ENCODE measurements at places on chromosomes 12 and 14. TPM values are rescaled to one million over a fixed set of nuclear protein-coding genes. Genes with fewer than 3 reads are reported as not detected.

DNA sequence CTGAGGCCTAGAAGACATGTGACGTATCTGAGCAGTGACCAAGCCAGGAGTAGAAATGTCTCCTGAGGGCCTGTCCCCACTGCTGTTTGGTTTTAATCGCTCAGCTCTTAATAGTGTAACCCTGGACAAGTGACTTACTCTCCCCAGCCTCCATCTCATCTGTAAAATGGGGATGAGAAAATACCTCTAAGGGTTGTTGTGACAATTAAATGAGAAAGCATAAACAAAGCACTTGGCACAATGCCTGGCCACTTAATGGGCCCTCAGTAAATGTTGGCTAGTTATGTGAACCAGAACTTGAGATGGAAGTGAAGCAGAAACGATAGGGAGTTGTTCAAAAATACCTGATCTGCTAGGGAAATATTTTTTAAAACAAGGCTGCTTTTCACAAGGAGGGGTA is 58.2 kb downstream of the HMGA2 start:
- no peak overlapping the region for H3K4me3 ChIP-seq
- no peaks in the 10 kb centered on the region for H3K27me3 ChIP-seq
- no peak for DNase-seq
- H3K27ac ChIP-seq: peak overlapping the region; percentile 79

DNA sequence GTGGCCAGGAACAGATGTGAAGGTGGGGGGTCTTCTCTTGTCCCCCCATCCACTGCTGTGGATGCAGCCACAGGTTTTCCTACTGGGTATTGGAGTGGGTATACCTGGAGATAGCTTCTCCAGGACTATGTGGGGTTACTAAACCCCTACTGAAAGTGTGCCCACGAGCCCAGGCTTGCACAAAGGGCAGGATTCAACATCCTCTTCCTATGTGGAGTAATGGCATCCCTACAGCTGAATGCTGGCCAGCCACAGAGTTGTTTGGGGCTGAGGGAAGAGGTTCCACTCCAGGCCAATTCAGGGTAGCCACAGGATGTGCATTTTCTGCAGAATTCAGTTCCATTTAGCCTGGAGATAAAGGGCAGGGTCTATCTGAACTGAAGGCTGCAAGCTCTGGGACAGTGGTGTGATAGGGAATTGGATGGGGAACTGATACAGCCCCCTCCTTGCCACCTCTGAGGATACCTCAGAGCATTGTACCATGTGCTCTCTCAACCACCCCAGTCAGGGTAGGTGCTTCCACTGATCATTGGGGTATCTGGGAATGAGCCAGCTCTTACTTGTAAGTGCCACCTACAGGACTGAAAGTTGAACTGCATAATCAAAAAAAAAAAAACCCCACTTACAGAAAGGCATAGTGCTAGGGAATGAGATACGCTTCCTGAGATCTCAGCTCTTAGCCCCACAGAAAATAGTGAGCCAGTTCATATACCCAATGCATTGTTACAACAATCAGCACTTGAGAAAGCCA is 187.1 kb downstream of the KITLG start:
- H3K4me3 ChIP-seq: no peak overlapping the region
- H3K36me3 ChIP-seq: peaks cover 3% of the 10 kb centered on the region
- peak; percentile 12 for DNase-seq
- H3K27ac ChIP-seq: no peak overlapping the region
- peaks cover 4% of the 10 kb centered on the region for H3K4me1 ChIP-seq
- H3K27me3 ChIP-seq: no peaks in the 10 kb centered on the region

GRCh38 chr12:7189398-7190267 is at the start of gene PEX5:
TSS of gene PEX5 (plus strand) at chr12:7189686. CDS start at chr12:7190378, 692 bp downstream.
- H3K4me1 ChIP-seq: peaks cover 9% of the 10 kb centered on the region
- peak; percentile 93 for DNase-seq
- H3K27me3 ChIP-seq: no peaks in the 10 kb centered on the region
- peaks cover 32% of the 10 kb centered on the region for H3K36me3 ChIP-seq
- peak within 1 kb of the TSS; percentile 82 for H3K27ac ChIP-seq

GRCh38 chr12:3329361-3329760 is 161.6 kb upstream of the PRMT8 start:
- H3K36me3 ChIP-seq: no peaks in the 10 kb centered on the region
- no peak overlapping the region for H3K4me3 ChIP-seq
- no peak overlapping the region for H3K27ac ChIP-seq
- peaks cover 11% of the 10 kb centered on the region for H3K27me3 ChIP-seq
- DNase-seq: no peak

GRCh38 chr12:71641390-71641789 is 22.3 kb downstream of the ZFC3H1 start:
- peaks cover 79% of the 10 kb centered on the region for H3K36me3 ChIP-seq
- no peak for DNase-seq
- no peaks in the 10 kb centered on the region for H3K27me3 ChIP-seq
- peaks cover 12% of the 10 kb centered on the region for H3K4me1 ChIP-seq

DNA sequence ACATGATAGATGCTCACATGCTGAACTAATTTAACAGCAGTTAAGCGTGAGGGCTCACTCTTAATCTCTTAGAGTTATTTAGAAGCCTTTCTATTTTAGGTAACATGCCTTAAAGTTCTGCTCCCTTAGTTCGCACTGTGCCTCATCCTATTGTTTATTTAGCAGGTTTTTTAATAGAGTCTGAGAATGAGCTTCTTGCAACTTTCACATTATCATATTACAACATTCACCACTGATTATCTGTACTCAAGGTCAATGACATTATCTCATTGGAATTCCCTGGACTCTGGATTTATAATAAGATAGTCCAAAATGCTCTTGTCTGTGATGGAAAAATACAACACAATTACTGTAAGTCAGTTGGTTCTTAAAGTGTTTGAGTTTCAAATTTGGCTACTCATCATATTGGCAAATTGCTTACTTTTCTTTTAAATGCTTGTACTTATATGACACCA is 183.6 kb upstream of the SLC38A2 start:
- H3K27ac ChIP-seq: peak overlapping the region; percentile 100
- H3K4me1 ChIP-seq: peaks cover 5% of the 10 kb centered on the region
- no peaks in the 10 kb centered on the region for H3K27me3 ChIP-seq
- no peak for DNase-seq
- no peaks in the 10 kb centered on the region for H3K36me3 ChIP-seq

- no peaks in the 10 kb centered on the region for H3K36me3 ChIP-seq
- no peak overlapping the region for H3K27ac ChIP-seq
- H3K4me1 ChIP-seq: no peaks in the 10 kb centered on the region
These were observed 33.5 kb upstream of the ARHGAP5 start for GRCh38 chr14:32043624-32044023.

The ARHGDIB gene
- polyA plus RNA-seq: 362 TPM

The NKX2-1 gene
- not detected for polyA plus RNA-seq

The RIMBP2 gene
- 1.1 TPM for polyA plus RNA-seq

The ETFBKMT gene
- polyA plus RNA-seq: 1.6 TPM

- DNase-seq: no peak
- H3K27ac ChIP-seq: no peak overlapping the region
- no peaks in the 10 kb centered on the region for H3K27me3 ChIP-seq
- H3K36me3 ChIP-seq: peaks cover 2% of the 10 kb centered on the region
These were observed 30.2 kb downstream of the DNAL1 start for GRCh38 chr14:73674986-73675385.

The NANOG gene
- polyA plus RNA-seq: not detected

DNA sequence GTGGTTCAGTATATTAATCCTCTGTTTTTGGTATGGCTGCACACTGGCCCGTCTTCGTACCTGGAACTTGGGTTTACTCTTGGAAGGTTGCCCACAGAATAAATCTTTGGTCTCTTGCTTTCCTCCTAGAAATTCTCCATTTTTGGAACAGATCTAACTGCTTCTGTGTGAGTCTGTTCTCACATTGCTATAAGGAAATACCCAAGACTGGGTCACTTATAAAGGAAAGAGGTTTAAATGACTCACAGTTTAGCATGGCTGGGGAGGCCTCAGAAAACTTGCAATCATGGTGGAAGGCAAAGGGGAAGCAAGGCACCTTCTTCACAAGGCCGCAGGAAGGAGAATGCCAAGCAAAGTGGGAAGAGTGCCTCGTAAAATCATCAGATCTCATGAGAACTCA is 407.8 kb upstream of the PDE3A start:
- H3K36me3 ChIP-seq: no peaks in the 10 kb centered on the region
- H3K27ac ChIP-seq: peak overlapping the region; percentile 75
- H3K4me3 ChIP-seq: no peak overlapping the region
- H3K4me1 ChIP-seq: no peaks in the 10 kb centered on the region

DNA sequence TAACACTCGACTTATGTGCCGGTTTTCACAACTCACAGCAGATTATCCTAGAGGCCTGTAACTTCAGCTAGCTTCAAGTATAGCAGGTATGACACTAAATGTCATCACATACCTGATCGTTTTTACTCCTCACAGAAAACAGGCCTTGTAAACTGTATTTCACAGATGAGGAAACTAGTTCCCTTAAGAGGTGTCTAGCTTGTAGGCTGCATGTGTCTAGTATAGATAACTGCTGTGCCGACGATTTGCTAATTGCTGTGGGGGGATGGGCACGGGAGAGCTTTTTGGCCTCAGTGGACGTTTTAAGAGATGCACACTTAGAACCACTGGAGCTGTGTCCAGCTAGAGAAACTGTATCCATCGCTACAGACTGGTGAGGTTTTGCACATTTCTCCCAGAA is 78.8 kb downstream of the PAPOLA start:
- no peaks in the 10 kb centered on the region for H3K4me1 ChIP-seq
- no peaks in the 10 kb centered on the region for H3K27me3 ChIP-seq
- no peak overlapping the region for H3K27ac ChIP-seq
- no peaks in the 10 kb centered on the region for H3K36me3 ChIP-seq
- DNase-seq: no peak

DNA sequence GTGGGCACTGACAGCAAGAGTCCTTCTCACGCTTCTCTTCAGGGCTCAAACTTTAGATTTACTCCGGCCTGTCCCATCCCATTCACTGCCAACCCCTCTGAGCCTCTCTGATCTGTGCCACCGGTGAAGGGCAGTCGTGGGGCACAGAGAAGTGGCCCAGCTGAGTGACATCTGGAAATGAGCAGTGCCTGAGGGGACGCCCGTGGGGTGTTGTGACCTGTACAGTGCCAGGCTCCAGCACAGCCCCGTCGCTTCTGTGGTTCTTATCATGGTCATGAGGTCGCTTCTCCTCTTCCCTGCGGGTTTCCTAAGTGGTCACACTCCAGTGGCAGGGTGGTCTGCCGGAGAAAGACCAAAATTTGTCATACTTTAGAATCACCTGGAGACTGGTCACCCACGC is 4.1 kb downstream of the BDKRB2 start:
- no peak overlapping the region for H3K27ac ChIP-seq
- H3K36me3 ChIP-seq: no peaks in the 10 kb centered on the region
- no peak for DNase-seq
- no peak overlapping the region for H3K4me3 ChIP-seq
- H3K4me1 ChIP-seq: peaks cover 10% of the 10 kb centered on the region
- H3K27me3 ChIP-seq: no peaks in the 10 kb centered on the region

The KRT3 gene
- not detected for polyA plus RNA-seq

The FAM186B gene
- polyA plus RNA-seq: 0.16 TPM

GRCh38 chr12:111441107-111441928 is 35.6 kb downstream of the SH2B3 start:
- H3K27me3 ChIP-seq: no peaks in the 10 kb centered on the region
- peaks cover 44% of the 10 kb centered on the region for H3K4me1 ChIP-seq
- peaks cover 10% of the 10 kb centered on the region for H3K36me3 ChIP-seq
- no peak overlapping the region for H3K4me3 ChIP-seq

DNA sequence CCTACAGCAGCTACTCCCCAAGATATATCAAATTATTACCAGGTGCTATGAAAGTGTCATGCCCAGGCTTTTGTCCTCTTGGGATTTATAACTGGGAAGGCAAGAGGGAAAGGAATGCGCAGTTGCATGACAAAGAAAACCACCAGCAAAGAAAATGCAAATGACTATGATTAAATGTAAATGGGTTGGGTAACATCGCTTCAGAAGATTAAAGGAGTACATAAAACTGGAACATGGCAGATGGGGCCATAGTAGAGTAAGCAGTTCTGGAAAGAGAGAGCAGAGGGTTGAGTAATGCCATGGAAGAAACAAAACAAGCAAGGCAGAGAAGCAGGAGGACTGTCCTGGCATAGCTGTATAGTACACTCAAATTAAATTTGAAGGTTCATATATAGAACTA is 493.1 kb downstream of the NOVA1 start:
- no peaks in the 10 kb centered on the region for H3K36me3 ChIP-seq
- no peaks in the 10 kb centered on the region for H3K27me3 ChIP-seq
- H3K4me1 ChIP-seq: peaks cover 4% of the 10 kb centered on the region
- no peak overlapping the region for H3K4me3 ChIP-seq
- no peak for DNase-seq

The DEGS2 gene
- polyA plus RNA-seq: 0.02 TPM

DNA sequence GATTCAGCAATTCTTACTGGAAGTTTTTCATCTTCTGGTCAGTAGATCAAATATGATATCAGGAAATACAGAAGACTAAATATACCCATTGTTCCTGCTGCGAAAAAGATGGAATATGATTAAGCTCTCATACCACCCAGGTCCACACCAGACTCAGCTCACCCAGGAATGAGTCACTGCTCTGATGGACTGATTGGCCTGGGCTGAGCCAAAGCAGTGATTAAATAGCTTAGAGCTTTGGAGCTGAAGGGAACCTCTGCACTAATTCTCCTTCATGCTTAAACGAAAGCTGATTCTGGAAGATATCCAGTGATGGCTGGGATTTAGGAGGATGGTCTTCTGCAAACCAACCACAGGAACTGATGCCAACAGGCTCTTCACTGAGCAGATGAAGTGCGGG is 62.0 kb upstream of the SYT1 start:
- 0 out of 2 replicates have a peak, but pooled peaks cover 4% of the 10 kb centered on the region for H3K4me1 ChIP-seq
- H3K36me3 ChIP-seq: no peaks in the 10 kb centered on the region
- peak overlapping the region; percentile 32 for H3K4me3 ChIP-seq
- DNase-seq: peak; percentile 19
- peak overlapping the region; percentile 60 for H3K27ac ChIP-seq

The PLEKHG7 gene
- polyA plus RNA-seq: not detected

DNA sequence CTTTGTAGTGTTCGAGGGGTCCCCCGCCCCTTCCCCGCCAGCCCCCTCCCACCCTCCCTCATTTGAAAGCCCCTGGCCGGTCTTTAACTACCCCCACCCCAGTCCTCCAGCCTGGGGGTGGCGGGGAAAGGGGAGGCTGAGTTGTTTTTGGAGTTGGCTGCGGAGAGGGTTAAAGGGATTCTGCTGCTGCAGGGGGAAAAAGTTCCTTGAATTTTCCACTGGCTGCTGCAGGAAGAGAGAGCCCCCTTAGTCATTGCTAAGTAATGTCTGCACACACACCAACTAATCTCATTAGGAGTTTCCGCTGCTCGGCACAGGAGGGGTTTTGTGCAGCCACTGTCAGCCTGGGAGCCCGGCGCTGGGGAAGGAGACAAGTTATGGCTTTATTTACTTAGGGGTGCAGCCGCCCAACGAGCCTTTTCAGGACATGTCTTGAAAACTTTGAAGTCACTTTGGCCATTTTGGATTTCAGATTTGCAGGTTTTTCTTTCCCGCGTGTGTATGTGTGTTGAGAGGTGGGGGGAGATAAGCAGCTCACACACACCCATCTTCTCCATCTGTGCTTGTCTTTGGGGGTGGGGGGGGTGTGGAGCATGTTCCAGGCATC is 1.8 kb downstream of the ELK3 start:
- peak overlapping the region; percentile 81 for H3K4me3 ChIP-seq

Measured in SK-N-SH (cell line).